Epithelial cell of prostate (primary cell): ENCODE measurements at places on chromosomes 1 and 21.

GRCh38 chr1:174142836-174143235 lies 16.5 kb upstream of the RABGAP1L start:
- DNase-seq, result no peak

DNA sequence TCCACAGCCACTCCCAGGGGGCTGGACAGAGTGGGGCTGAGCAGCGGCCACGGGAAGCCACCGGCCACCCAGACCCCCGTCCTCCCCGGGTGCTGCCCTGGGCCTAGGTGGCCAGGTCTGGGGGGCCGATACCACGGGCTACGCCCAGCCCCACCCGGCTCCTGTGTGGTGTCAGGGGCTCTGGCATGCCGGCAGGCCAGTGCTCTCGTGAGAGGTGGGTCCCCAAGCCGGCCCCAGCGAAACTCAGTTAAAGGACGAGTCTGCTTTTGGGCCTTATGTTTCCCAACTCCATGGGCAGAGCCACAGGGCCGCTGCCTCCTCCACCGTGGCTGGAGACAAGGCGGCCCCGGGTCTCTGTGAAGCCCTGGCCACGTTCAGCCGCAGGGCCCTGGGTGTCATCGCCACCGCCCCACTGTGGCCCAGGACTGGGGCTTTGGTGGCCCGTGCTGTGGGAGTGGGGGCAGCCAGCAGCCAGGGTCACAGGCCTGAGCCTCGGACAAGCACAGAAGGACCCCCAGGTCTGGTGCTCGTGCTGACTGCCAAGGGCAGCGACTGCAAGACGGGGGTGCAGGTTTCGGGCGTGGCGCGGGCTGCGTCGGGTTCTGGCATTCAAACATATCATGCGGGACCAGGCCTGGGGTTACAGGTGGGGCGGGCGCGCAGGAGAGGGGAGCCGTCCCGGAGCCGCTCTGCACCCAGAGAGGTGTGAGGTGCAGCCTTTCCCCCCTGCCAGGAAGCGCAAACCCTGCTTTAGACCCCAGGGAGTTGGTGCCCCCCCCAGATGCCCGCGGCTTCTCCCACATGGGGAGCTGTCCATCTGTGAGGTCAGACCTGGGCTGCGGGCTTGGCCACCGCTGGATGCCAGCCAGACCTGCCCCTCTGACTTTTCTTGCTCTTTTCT lies 11.9 kb upstream of the C1orf159 start:
- DNase-seq, result no peak

GRCh38 chr1:245188403-245188802 lies 33.6 kb downstream of the KIF26B start:
- no peak for DNase-seq

- peak; percentile 81 for DNase-seq
Observed at GRCh38 chr1:54167422-54168139, 14.8 kb upstream of the CDCP2 start.

GRCh38 chr21:25314247-25314646 lies 293.0 kb downstream of the MRPL39 start:
- DNase-seq, result no peak

GRCh38 chr1:182056601-182057366 lies 4.7 kb downstream of the ZNF648 start:
- DNase-seq, result no peak

- no peak for DNase-seq
Observed at GRCh38 chr1:12616709-12617373, 1.2 kb downstream of the DHRS3 start.

GRCh38 chr1:12135612-12136011 lies 31.2 kb upstream of the TNFRSF1B start:
- no peak for DNase-seq
